ENCODE measurements at places on chromosomes 6 and 20. TPM values are rescaled to one million over a fixed set of nuclear protein-coding genes. Genes with fewer than 3 reads are reported as not detected.

The C20orf202 gene
- total RNA-seq, result 0.13 TPM

The TMEM242 gene
- 18.9 TPM for total RNA-seq

The ZNF165 gene
- total RNA-seq, result 0.13 TPM

The SCGN gene
- total RNA-seq, result not detected

The PTK6 gene
- total RNA-seq, result not detected

The GTF2H4 gene
- 16.0 TPM for total RNA-seq

The KHDC1L gene
- not detected for total RNA-seq

The ECT2L gene
- 10.5 TPM for total RNA-seq

The TBXT gene
- not detected for total RNA-seq

The POU5F1 gene
- total RNA-seq, result 1.0 TPM

All from cardiac septum (tissue), 1 donor.